ENCODE measurements at places on chromosomes 5 and 9. TPM values are rescaled to one million over a fixed set of nuclear protein-coding genes. Genes with fewer than 3 reads are reported as not detected.

DNA sequence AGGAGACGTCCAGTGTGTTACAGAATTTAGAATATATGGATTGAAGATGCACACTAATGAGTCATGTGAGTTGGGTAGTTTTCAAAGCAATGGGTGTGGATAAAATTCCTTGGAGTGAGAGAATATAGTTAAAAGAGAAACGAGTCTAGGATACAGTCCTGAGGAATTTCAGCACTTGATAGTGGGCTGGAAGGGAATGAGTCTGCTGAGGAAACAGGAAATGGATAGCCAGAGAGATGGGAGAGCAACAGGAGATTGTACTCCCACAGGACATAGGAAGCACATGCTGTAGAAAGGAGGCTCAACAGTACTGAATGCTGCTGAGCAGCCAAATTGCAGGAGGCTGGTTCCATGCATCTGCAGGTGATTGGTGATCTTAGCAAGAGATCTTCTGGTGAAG, 68.1 kb downstream of the FBN2 start:
- DNase-seq: no peak

GRCh38 chr9:129549684-129550083, 71.2 kb downstream of the C9orf50 start:
- no peak for DNase-seq

Gene NOXA1
- 1.2 TPM for total RNA-seq

DNA sequence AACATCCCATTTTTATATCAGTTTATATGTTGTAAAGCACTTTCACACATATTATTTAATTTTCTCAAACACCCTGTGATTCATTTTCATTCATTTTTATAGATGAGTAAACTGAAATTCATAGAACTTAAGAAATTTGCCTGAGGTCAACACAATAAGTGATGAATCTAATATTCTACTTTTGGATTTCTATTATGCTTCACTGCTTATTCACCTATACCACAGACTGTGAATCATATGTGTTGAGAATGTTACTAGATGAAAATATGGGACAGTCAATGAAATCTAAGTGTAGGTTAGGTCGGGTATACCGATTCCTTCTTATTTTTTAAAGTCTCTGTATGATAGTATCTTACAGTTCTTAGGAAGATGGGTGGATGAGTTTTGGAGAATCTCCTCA, 24.8 kb downstream of the CDC37L1 start:
- DNase-seq: no peak

DNA sequence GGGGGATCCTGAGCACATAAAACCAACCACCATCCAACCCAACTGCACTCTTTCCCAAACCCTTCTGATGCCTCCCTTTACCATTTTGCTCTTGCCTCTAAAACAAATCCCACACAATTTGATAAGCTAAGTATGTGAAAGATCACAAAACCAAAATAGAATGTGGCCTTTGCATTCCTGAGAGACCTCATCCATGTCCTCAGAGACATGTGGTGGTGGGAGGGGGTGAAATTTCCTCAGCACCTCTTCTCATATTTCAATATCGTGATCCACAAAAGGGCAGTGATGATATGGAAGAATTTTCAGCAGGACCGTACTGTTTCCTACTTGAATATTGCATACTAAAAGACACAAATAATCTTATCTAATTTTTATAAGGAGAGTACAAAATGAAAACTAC, 423.3 kb downstream of the TLE1 start:
- DNase-seq: no peak

Gene PRRT1B
- total RNA-seq: not detected

Gene IL31RA
- 0.32 TPM for total RNA-seq

DNA sequence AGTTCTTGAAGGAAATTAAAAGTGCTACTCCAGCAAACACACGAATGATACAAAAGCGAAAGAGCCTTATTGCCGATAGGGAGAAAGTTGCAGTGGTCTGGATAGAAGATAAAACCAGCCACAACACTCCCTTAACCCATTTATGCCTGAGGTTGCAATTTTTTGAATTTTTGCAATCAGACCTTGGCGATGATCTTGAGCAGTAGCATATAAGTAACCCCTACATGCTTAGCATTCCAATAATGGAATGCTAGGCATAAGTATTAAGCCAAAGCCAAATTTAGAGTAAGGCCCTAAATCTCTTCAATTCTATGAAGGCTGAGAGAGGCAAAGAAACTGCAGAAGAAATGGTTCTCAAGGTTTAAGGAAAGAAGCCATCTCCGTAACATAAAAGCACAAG, 153.5 kb downstream of the SLC28A3 start:
- DNase-seq: no peak

DNA sequence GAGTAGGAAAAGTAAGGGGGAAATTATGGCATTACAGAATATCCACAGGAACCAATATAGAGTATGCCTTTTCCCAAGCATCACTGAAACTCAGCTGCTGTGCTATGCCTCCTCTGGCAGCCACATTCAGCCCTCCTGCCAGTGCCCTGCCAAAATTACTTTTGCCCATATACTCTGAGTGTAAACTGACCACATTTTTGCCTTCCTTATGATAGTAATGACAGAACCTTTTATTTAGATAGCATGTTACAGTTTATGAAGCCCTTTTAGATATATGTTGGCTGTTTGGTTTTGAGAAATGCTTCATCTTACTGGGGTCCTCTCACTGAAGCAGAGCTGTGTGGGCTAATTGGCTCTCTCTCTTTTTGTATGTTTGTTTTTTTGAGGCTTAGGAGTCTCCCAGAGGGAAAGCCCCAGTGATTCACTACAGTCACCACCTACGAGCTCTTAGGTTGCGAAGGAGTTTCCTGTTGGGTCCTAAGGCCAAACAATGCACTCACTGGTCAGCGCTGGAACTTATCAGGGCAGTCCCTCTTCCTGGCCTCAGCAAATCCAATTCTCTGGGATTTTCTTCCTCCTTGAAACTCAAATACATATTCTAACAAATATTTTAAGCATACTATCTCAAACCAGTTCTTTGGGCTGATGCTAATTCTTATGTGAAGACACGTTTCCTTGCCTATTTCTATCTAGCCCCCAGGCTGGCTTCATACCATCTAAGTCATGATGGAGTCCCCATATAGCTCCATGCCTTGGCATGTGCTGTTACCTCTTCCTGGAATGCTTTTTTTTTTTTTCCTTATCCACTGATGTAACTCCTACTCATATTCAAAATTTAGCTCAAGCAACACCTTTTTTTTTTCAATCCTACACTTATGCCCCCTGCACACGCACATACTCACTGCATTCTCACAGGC, 3.7 kb downstream of the PHF24 start:
- DNase-seq: peak; percentile 57

Gene BTNL3
- not detected for total RNA-seq

DNA sequence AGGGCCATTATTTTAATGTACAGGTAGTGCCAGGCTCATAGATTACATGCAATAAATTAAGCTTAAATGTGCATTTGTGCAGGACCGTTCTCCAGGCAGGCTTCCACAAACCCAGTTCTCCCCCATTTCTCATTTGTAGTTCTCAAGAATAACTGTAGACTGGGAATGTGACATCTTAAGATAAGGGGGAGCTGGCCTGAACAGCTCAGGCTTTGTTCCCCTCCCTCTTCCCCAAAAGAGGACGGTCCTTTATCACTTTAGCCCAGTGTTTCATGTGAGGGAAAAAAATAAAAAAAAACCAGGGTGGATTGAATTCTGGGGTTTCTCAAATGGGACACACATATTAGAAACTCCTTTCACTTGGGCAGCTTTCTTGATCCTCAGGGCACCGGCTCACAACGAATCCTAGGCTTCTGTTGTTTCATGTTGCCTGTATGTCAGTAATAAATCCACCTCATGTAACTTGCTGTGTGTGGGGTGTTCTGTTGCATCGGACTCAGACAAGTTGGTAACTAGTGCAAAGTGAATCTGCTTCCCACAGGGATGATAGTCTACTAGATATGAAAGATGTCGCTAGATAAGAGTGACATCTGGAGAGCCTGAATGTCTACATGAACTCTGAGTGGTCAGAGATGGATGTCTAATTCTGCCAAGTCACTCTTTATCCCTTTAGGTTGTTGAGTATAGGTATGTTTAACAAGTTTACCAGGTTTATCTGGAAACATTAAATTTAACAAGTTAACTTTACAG, 2030.6 kb upstream of the NUDT12 start:
- no peak for DNase-seq

All from activated naive CD4-positive, alpha-beta T cell treated with anti-CD3 and anti-CD28 coated beads for 36 hours (primary cell).